Foreskin keratinocyte (primary cell): ENCODE measurements at places on chromosomes 3 and 15. TPM values are rescaled to one million over a fixed set of nuclear protein-coding genes. Genes with fewer than 3 reads are reported as not detected.

The DIPK2A gene
- 4.0 and 5.8 TPM in 2 replicates for polyA plus RNA-seq

The GP5 gene
- polyA plus RNA-seq, result not detected in 2 replicates

The GATA2 gene
- not detected in 2 replicates for polyA plus RNA-seq

The LNP1 gene
- 0.66 and 0.87 TPM in 2 replicates for polyA plus RNA-seq

The DISP2 gene
- polyA plus RNA-seq, result 1.9 and 6.6 TPM in 2 replicates

The SNX33 gene
- polyA plus RNA-seq, result 26.2 and 28.3 TPM in 2 replicates

The CYP8B1 gene
- not detected in 2 replicates for polyA plus RNA-seq
